NCI-H1092 treated with DMSO at 0.1 percent for 48 hours (cell line): ENCODE measurements at places on chromosomes 5 and 9.

- DNase-seq = no peak
Measured at GRCh38 chr5:149094996-149095395, 32.1 kb upstream of the SH3TC2 start.

DNA sequence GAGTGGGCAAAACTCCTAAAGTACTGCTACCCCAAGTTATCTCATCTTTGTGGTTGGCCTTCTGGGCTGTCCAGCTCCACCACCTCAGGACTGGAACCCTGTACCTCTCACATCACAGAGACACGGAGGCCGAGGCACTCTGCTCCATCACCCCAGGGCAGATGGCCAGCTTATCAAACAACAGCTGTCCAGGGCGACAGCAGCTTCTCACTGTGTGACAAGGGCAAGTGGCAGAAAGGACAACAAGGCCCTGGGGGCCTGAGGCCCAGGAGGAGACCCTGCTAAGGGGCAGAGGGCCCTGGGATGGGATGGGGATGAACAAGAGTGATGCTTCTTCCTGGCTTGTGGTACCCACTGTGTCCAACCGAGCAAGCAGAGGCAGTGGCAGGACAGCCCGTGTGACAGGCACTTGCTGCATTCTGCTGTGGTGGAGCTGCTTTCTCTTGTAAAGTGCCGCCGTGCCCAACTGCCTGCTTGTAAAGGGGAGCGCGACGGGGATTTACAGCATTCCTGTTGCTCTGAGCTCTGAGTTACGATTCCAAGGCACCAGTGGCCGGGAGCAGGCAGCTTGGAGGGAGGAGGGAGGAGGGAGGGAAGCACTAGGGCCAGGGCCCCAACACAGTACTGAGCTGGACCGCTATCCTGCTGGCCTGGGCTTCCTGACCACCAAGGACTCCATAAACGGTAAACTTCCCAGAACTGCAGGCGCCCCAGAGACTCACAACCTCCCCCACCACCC is 71.2 kb downstream of the SHB start:
- DNase-seq = no peak

DNA sequence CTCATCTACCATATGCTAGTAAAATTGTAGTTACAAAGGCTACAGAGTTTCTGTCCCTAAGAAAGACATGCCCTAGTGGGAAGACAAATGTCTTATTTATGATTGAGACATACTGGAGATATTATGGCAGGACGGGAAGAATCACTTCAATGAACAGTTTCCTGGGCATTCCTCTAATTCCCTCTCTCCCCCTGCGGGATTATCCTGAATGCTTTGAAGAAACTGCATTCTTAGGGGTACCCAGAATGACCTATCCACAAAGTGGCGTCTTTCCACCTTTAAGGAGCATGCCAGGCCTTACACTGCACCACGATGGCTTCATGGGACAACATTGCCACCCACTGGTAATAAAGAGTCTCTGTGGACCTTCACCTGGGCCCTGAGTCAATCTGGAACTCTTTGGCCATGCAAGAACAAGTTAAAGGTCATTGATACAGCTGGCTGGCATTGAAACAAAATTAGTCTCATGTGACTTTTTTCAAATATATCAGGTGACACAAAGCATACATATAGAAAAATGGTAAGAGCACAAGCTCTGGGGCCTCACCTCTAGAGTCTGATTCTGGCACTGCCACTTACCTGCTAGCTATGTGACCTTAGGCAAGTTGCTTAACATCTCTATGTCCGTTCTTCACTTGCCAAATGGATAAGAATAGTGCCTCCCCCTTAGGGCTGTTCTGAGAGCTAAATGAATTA is 32.0 kb downstream of the ANKRD55 start:
- peak; percentile 40 for DNase-seq

DNA sequence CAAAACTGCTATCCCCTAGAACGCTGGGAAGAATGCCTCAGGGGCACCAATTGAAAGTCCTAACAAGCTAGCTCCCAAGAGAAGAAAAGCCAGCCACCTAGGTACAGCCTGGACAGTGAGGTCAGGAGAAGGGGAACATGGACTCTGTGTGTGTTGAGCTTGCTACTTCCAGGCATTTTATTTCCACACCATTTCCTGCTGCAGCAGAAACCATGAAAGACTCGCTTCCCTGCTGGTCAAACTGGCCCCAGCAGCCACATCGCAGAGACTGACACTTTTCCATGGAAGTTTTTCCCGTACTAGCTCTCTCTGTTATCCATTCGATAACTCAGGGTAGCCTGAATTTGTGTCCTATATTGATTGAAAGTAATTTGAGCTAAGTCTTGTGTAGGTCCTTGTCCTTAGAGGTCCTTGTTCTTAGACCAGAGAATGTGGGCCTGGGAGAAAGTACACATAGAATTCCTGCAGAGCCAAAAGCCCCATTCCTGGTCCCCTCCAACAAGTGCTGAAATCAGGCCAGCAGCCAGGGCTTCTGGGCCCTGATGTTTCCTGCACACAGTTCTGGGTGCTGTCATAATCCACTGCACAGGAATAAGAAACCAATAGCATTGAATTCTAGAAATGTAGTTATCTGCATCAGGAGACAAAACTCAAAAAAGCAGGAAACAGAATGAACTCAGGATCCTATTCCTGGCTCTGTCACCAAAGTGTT is 96.6 kb downstream of the BRINP1 start:
- no peak for DNase-seq

DNA sequence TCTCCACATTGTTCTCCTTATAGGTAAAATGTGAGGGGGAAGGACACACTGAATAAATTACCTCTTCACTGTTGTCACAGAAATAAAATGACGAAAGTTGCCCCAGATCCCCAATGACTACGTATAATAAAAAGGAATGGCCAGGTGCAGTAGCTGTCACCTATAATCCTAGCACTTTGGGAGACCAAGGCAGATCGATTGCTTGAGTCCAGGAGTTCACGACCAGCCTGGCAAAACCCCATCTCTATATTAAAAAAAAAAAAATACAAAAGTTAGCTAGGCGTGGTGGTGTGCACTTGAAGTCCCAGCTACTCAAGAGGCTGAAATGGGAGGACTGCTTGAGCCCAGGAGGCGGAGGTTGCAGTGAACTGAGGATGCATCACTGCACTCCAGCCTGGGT is 82.2 kb upstream of the APC start:
- DNase-seq = no peak

DNA sequence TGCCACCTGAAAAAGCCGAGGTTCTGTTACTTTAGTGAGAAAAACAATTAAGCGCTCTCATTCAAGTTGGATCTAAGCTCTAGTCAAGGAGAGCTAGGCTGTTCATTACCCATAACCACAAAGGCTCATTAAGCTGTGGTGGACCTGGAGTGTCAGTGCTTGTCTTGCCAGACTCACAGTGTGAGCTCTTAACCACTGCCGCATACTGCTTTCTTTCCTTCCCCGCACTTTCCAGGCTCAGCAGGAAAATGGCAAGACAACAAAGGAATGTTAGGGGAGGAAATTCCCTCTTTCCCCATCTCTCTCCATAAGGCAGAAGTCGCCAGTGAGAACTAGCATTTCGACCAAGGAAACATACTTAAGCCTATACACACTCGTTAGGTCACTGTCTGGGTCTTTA is 467.3 kb downstream of the ENC1 start:
- no peak for DNase-seq

- DNase-seq = no peak
Measured at GRCh38 chr9:3863686-3864085, 337.9 kb upstream of the RFX3 start.

- peak; percentile 33 for DNase-seq
Measured at GRCh38 chr9:35907711-35908503, 1.4 kb upstream of the SPAAR start.

- DNase-seq = no peak
Measured at GRCh38 chr5:8520917-8521316, 652.0 kb downstream of the MTRR start.

- no peak for DNase-seq
Measured at GRCh38 chr5:147391781-147392180, 118.1 kb downstream of the DPYSL3 start.

- no peak for DNase-seq
Measured at GRCh38 chr9:86907346-86907745, 40.0 kb downstream of the GAS1 start.

DNA sequence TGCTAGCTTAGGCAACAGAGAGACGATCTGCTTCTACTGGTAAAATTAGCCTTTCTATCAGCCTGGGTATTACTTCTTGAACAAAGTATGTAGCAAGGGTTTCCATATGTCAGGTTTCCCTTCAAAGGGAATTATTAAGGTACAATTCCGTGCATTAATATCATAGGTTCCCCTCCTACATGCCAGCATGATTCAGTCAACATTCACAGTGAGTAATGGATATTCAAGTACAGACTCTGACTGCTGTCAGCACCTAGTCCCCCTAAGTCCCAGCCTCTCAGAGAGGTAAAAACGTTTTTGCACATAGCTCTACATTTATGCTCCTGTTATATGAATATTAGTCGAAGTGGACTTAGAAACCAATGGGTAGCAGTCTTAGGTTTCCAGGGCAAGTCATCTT is 322.4 kb upstream of the CCNG1 start:
- no peak for DNase-seq

DNA sequence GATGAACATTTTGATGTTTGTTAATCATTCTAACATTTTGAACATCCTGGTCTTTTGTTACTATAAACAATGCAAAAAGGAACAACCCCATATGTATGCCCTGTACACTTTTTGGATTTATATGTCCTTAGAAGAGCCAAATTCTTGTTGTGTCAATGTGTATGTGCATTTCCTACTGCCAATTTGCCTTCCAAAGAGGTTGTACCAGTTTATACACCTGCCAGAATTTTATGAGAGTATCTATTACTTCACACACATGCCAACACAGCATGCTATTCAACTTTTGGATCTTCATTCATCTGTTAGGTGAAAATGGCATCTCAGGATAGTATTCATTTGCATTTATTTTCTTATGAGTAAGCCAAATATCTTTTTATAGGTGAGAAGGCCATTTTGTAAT is 162.0 kb upstream of the SEMA6A start:
- DNase-seq = no peak

- DNase-seq = no peak
Measured at GRCh38 chr9:92740446-92740961, 24.1 kb downstream of the BICD2 start.

- no peak for DNase-seq
Measured at GRCh38 chr5:164869325-164869724, 1363.9 kb downstream of the MAT2B start.

DNA sequence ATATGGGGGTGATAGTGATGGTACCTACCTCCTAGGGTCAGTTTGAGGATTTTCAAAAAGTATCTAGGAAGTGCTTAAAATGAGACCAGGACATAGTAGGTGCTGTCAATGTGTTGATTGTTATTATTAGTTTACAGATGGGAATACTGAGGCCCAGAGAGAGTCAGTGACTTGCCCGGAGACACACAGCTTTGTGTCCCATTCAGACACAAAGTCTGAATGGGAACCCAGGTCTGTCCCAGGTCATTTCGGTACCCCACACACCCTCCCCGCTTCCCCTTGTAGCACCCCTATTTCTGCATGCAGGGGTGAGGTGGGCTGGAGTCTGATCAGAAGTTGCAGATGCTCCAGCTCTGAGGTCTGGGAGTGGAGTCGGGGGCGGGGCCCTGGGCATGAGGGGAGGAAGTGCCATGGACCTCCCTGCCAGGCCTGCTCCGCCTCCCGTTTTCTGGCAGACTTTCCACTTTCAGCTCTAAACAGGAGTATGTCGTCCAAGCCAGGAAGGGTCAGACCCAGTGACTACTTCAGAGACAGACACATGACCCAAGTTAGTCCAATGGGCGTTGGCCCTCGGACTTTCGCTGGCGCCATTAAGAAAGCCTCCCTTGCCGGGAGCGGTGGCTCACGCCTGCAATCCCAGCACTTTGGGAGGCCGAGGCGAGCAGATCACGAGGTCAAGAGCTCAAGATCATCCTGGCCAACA is 3.2 kb upstream of the DBN1 start:
- DNase-seq = no peak

- no peak for DNase-seq
Measured at GRCh38 chr9:71506821-71507220, 261.5 kb downstream of the CEMIP2 start.

- DNase-seq = peak; percentile 86
Measured at GRCh38 chr9:14652729-14653377, 40.4 kb downstream of the ZDHHC21 start.

GRCh38 chr9:74499111-74499601 is 2.0 kb downstream of the RORB start:
- DNase-seq = no peak
